Vagina (tissue), 2 donors: ENCODE measurements at places on chromosomes 12 and 14.

DNA sequence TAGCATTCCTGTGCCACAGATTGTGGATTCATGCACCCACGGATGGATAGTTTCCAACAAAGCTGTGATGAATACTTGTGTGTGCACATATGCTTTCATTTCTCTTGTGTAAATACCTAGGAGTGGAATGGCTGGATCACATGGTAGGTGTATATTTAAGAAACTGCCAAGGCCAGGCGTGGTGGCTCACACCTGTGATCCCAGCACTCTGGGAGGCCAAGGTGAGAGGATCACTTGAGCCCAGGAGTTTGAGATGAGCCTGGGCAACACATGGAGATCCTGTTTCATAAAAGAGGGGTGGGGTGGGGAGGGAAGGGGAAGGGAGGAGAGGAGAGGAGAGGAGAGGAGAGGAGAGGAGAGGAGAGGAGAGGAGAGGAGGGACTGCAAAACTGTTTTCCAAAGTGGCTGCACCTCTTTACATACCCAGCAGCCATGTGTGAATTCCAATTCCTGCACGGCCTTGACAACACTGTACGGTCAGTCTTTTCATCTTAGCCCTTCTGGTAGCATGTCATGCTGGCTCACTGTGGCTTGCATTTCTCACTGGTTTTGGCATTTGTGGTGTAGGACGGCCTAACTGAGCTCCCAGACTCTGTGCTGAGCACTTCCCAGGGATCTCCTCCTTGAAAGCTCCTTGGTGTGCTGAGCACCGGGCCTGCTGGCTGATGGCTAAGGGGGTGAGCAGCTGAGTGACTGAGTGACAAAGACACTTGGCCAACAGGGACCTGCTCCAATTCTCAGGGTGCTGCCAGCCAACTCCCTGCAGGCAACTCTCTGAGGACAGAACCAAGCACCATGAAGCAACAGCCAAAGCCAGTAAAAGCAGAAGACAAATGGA lies 27.9 kb downstream of the SYNE3 start:
- DNase-seq: no peak

GRCh38 chr12:51383269-51383905 lies 7.8 kb downstream of the GALNT6 start:
- no peak for DNase-seq

DNA sequence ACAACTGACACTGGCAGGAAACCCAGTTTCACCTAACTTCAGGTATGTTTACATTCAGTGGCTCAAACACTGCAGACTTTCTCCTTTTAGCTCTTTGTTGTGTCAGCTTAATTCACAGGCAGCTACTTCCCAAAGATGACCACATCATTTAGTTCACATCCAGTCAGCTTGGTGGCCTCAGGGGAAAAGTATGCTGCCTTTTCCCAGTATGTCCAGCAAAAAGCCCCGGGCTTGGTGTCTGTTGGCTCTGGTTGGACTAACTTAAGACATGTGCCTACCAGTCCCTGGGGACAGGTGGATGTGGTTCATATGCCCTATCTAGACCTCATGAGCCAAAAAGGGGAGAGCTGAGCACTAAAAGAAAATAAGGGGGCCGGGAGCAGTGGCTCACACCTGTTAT lies 56.4 kb downstream of the GOLGA5 start:
- no peak for DNase-seq

GRCh38 chr12:99522456-99522855 lies 125.1 kb upstream of the GARIN6 start:
- DNase-seq: no peak

DNA sequence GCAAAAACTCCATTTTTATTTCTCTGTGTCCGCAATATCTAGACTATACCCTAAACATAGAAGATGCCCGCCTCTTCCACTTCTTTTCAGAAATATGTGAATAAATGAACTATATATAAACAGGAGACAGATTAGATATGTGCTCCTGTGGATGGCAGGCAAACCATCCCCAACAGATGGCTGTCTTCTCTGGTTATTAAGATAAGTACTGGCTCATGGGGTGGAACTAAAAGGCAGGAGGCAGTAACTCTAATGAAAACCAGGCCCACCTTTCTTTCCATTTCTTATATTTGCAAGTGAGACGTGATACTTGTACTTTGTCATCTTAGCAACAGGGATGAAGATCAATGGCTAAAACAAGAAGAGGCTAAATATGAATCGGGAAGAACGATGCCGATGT lies 20.2 kb downstream of the E2F7 start:
- DNase-seq: no peak

DNA sequence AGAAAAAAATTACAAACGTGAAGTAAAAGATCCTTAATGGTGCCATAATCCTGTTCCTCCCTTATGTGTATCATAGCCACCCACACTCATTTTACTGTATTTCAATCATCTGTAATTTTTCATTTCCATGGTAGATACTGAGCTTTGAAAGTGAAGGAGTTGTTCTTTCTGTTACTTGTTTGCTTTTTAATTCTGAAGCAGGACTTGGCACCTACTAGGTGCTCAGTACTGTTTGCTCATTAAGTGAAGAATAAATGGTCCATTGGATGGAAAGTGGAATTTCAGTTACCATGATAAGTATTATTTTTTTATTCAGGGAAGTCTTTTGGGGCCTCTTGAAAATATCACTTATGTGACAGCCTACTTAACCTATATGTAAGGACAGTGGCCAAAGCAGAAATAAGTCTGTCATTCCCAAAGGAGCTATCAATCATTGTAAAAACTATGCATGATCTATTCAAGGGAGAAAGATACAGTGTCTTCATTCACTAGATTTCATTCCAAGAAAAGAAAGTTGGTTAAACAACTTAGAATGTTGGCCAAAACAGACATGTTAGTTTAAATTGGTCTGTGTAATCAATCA lies 1244.4 kb upstream of the SEL1L start:
- DNase-seq: no peak

GRCh38 chr14:92609955-92610354 lies 96.4 kb downstream of the RIN3 start:
- no peak for DNase-seq

- no peak for DNase-seq
Observed at GRCh38 chr12:22729957-22730443, 105.0 kb downstream of the ETNK1 start.

DNA sequence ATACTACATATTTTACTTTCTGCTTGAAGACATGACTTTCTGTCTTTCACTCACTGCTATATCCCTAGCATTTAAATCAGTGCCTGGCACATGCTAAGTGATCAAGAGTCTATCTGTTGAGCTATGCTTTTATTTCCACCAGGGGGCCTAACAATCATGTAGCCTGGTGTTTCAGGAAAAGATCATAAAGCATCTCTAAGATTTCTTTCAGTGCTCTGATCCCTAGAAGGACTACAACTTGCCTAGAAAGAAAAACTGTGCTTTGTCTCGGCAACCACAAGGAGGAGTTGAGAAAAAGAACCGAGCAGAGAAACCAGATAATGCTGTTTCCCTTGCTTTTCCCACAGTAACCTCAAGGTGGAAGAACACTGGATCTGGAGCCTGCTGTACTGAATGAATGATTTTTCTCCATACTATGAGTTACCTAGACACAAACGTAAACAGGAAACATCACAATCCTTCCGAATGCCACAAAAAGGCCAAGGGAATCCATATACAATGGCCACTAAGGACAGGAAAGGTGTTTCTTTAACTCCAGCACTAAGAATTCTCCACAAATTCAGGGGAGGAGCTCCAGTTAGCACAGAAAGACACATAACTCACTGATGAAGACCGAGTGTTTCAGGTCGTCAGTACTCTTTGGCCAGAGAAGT lies 1.2 kb downstream of the CRY1 start:
- DNase-seq: no peak

DNA sequence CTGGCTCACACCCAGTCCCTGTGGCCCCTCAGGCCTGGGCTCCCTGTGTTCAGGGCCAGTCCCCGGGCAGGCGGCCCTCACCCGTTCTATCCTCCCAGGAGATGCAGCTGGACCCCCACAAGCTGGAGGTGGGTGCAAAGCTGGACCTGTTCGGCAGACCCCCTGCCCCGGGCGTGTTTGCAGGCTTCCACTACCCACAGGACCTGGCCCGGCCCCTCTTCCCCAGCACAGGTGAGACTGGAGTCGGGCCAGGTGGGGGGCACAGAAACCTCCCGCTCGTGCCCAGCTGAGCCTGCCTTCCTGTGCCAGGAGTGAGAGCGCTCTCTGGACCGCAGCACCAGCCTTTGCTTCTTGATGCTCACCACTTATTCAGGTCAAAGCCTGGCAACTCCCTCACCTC lies 33.7 kb downstream of the LRCOL1 start:
- DNase-seq: no peak

DNA sequence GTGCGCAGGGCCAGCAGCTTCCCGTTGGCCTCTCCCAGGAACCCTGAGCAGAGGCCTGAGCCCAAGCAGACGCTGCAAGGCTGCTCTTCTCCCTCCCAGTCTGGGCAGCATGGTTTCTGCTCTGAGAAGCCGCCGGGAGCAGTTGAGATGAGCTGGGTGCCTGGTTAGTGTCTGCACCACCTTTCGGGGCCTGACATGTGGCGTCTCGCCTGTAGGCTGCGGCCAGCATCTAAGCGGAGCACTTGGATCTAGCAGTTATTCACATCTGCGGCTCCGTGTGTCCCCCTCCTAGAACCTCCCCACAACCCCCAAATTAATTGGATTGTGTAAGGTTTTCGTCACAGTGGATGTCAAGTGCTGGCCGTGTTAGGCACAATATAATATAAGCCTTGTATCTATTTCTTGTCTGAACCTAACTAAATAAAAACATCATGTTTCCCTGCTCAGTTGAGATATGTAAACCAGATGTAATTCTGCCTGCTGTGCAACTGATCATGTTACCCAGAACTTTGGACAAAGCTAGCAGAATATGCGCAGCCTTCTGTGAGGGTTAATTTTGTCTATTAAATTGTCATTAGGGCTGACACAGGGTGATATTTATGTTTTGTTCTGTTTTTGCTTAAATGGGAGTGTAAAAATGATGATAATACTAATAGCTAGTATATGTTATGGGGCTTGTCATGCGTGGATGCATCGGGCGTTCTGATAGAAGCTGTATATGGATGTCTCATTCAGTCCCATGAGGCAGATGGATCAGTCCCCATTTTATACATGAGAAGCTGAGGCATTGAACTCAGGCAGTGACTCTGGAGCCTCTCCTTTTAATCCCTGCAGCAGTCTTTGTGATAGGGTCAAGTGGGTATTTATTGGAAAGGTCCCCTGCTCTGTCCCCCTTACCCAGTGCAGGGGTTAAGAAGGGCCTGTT lies 45.8 kb downstream of the ELK3 start:
- no peak for DNase-seq

GRCh38 chr12:70214972-70215617 lies 28.1 kb upstream of the CNOT2 start:
- no peak for DNase-seq

- no peak for DNase-seq
Observed at GRCh38 chr12:82187595-82187994, 170.6 kb downstream of the CCDC59 start.

DNA sequence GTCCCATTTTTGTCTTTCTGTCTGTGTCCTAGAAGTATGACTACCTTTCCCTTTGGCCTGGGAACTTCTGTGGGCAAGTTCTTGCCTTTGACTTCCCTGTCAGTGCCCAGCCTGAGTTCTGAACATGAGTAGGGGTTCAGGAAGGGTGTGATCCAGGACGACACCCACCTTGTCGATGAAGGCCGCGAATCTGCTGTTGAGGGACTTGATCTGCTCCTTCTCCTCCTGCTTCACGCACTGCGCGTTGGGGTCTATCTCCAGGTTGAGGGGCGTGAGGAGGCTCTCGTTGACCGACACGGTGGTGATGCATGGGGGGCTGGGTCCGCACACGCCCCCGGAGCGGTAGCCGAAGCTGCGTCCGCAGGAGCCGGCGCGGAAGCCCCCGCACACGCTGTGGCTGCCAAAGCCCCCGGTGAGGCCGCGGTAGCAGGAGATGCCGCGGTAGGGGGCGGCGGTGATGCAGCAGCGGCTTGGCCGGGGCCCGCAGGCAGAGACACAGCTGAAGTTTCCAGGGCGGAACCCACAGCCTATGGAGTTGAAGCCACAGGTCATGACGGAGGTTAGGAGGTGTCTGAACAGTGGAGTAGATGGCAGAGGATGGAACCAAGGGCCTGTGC lies at the start of gene KRT83:
TSS of gene KRT83 (minus strand) at position 615 of the 617 bp plus-strand sequence. CDS start at position 552, 63 bp downstream.
- DNase-seq: no peak

- DNase-seq: no peak
Observed at GRCh38 chr12:30296486-30296885, 399.2 kb downstream of the IPO8 start.
